ENCODE measurements at places on chromosomes 4 and X.

DNA sequence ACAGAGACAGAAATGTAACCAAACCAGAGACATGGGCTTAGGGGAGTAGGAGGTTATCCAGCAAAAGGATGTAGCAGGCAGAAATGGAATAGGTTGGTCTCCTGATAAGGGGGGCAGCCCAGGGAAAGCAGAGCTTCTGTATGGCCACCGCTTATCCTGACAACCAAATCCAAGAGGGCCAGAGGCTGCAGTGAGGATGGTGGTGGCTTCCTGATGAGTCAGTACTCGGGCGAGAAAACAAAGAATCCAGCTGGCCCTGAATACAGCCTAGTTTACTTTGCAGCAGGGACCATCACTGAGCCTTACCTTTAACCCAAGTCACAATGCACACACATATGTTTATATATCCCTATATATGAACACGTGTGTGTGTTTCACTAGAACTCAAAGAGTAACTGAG, 129.7 kb upstream of the FTHL17 start:
- DNase-seq, result no peak

DNA sequence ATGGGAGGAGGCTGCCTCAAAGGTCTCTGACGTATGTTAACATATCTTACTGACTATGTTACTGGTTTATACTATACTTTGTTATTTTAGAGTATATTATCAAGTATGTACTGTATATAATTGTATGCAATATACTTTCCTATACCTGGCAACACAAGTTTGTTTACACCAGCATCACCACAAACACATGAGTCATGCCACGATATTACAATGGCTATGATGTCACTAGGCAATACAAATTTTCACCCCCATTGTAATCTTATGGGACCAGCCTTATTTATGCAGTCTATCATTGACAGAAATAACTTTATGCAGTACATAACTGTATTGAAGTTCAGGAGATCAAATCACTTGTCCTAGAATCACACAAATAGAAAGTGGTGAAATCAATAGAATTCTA, 329.9 kb upstream of the SLC7A11 start:
- DNase-seq, result no peak

- DNase-seq, result no peak
These were observed 139.2 kb downstream of the NSUN7 start for GRCh38 chr4:40888933-40889332.

DNA sequence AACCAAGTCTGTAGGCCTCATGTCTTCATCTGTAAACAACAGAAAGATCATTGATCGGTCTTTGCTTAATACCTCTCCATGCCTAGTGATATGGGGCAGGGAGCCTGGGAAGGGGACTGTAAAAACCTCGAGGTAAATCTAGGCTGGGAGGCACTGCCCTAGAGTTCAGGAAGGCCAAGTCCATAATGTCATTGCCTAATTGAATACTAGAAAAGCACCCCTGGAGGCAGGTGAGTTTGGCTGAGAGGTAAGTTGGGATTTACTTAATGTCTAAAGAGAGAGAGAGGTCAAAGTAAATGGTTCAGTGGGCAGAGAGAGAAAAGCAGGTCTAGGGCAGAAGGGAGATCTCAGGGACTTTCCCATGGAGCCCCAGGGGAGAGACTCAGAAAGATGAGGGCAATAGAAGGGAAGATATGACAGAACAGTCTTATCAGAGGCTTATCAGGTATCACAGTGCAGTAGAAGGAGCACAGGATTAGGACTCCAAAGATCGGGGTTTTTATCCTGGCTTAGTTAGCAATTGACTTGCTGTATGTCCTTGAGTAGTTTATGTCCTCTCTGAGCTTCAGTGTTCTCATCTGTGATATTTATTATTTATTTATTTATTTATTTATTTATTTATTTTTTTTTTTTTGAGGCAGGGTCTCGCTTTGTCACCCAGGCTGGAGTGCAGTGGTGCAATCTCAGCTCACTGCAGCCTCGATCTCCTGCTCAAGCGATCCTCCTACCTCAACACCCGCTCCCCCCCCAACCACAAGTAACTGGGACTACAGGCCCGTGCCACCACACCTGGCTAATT, 85.2 kb downstream of the SLC16A2 start:
- DNase-seq, result no peak

DNA sequence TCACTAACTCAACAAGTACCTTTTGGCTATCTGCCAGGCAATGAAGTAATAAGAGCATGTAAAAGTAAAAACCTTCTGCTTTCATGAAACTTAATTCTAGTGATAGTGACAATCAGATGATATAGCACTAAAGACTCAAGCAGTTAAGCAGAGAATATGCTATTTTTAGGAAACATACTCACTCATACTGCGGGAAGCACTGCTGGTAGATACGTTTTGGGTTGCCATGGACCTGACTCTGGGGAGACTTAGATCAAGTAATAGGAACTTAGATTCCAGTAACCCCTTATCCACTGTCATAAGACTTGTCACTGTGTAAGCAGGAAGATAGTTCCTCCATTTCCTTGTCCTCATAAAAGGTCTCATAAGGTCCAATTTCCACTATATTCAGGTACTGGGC, 386.3 kb downstream of the DMD start:
- no peak for DNase-seq

- no peak for DNase-seq
These were observed 1137.0 kb downstream of the PCDH18 start for GRCh38 chr4:136395212-136395722.

- no peak for DNase-seq
These were observed 15.2 kb downstream of the ASB11 start for GRCh38 chrX:15299941-15300851.
